ENCODE measurements at places on chromosomes 5 and 9. TPM values are rescaled to one million over a fixed set of nuclear protein-coding genes. Genes with fewer than 3 reads are reported as not detected.

The TAF11L8 gene
- total RNA-seq = not detected

The CCL19 gene
- total RNA-seq = not detected

The QRFP gene
- not detected for total RNA-seq

The RNF183 gene
- total RNA-seq = 0.21 TPM

The FCN2 gene
- total RNA-seq = not detected

The COL27A1 gene
- 8.5 TPM for total RNA-seq

The SLC34A1 gene
- not detected for total RNA-seq

The TRIM7 gene
- 84.9 TPM for total RNA-seq

The PAEP gene
- total RNA-seq = not detected

The CTSV gene
- 45.5 TPM for total RNA-seq

The TIMD4 gene
- total RNA-seq = not detected

The LHX6 gene
- total RNA-seq = not detected

The SPATA31D4 gene
- total RNA-seq = not detected

The FNIP1 gene
- total RNA-seq = 9.6 TPM

The KLF9 gene
- 11.6 TPM for total RNA-seq

The OTP gene
- not detected for total RNA-seq

The GOLM1 gene
- 30.1 TPM for total RNA-seq

The ANKRD34B gene
- total RNA-seq = not detected

The AMACR gene
- total RNA-seq = 8.5 TPM

The PCDHGA1 gene
- 0.28 TPM for total RNA-seq

The PTGS1 gene
- total RNA-seq = 4.2 TPM

The PCDHB10 gene
- 0.21 TPM for total RNA-seq

The C9orf152 gene
- 0.07 TPM for total RNA-seq

The LCP2 gene
- total RNA-seq = not detected

The JAKMIP2 gene
- 0.14 TPM for total RNA-seq

The CDO1 gene
- total RNA-seq = not detected

The TEX48 gene
- not detected for total RNA-seq

The SYNPO gene
- total RNA-seq = 7.3 TPM

The FAM219A gene
- total RNA-seq = 9.7 TPM

The TSLP gene
- total RNA-seq = 0.85 TPM

The FBP2 gene
- not detected for total RNA-seq

The DEPDC1B gene
- 20.7 TPM for total RNA-seq

The GABRB2 gene
- total RNA-seq = not detected

The IL33 gene
- total RNA-seq = 17.4 TPM

The GLRA1 gene
- not detected for total RNA-seq

The NEUROG1 gene
- not detected for total RNA-seq

The CCNH gene
- 66.1 TPM for total RNA-seq

The NR5A1 gene
- total RNA-seq = not detected

The PTAR1 gene
- 22.4 TPM for total RNA-seq

The C6 gene
- total RNA-seq = not detected

The ARL15 gene
- 4.9 TPM for total RNA-seq

The IFNA21 gene
- not detected for total RNA-seq

The BTNL9 gene
- total RNA-seq = not detected

The EQTN gene
- 0.78 TPM for total RNA-seq

The SPINK7 gene
- 4.2 TPM for total RNA-seq

The GPRIN1 gene
- total RNA-seq = 5.3 TPM

The TDRD7 gene
- 1.9 TPM for total RNA-seq

The PCDHAC2 gene
- 1.1 TPM for total RNA-seq

The AJM1 gene
- total RNA-seq = 2.0 TPM

The ZNF658 gene
- 3.1 TPM for total RNA-seq

The PTGES gene
- total RNA-seq = 40.9 TPM

The TAS2R1 gene
- not detected for total RNA-seq

The SELENOP gene
- total RNA-seq = 6.7 TPM

The CSF1R gene
- total RNA-seq = 0.09 TPM

The MAP1B gene
- total RNA-seq = 2.2 TPM

The PCDHB15 gene
- 0.28 TPM for total RNA-seq

The C9orf153 gene
- not detected for total RNA-seq
